ENCODE measurements at places on chromosomes 3 and 15.

- DNase-seq, result no peak
Observed at GRCh38 chr15:29089731-29090616, 179.6 kb downstream of the NSMCE3 start.

DNA sequence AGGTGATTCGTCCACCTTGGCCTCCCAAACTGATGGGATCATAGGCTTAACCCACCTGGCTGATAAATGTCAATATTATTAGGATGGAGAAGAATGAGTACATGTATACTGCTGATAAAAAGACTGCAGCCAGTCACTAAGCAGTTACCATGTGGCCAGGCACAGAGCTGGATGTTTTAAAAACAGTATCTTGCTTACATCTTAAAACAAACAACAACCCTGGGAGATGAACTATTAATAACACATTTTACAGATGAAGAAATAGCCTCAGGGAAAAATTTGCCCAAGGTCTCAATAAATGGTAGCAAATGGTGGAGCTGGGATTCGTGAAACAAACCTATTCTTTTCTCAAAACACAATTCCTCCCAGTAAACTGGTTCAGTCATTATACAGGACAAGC, 18.1 kb downstream of the IL17RD start:
- no peak for DNase-seq

DNA sequence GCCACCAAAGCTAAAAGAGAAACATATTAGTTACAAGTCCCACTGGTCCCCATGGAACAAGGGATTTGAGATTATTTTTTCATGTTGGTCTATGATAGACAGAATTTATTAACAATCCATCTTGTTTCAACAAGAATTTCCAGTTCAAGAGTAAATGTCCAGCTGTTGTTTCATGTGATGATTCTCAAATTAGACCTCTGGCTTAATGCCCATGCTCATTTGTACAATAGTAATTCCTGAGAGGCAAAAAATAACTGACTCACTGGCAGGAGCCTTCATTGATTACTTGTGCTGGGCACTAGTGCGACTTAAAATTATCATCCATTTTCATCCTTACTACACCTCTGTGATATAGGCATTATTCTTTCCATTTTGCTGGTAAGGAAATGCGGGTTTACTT, 171.3 kb downstream of the ITPR1 start:
- no peak for DNase-seq

DNA sequence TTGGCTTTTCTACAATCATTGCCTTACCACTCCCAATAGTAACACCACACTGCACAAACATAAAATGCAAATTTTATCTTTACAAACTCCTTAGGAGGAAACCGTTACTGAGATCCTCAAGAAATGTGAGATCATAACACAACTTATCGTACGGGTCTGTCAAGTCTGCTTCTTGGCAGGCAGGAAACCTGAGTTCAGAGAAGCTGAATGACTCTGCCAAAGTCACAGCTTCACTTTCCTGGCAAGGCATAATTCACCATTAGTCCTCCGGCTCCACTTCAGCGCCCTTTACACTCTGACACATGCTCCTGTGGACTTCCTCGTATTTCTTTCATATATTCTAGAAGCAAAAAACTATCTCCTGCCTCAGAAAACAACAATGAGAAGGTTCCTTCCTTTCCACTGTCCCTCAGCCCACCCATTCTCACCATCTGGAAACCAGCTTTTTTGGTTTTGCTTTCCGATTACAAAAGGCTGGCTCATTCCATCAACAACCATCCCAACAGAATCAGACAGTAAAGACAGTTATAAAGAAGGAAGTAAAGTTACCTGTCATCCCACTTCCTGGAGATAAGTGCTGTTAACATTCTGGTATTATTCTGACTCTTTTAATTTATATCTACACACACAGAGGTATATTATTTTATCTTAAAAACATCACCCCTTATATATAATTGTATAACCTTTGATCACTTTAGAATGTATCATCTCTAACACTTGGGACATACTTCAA, 223.4 kb downstream of the STT3B start:
- DNase-seq, result peak; percentile 4

DNA sequence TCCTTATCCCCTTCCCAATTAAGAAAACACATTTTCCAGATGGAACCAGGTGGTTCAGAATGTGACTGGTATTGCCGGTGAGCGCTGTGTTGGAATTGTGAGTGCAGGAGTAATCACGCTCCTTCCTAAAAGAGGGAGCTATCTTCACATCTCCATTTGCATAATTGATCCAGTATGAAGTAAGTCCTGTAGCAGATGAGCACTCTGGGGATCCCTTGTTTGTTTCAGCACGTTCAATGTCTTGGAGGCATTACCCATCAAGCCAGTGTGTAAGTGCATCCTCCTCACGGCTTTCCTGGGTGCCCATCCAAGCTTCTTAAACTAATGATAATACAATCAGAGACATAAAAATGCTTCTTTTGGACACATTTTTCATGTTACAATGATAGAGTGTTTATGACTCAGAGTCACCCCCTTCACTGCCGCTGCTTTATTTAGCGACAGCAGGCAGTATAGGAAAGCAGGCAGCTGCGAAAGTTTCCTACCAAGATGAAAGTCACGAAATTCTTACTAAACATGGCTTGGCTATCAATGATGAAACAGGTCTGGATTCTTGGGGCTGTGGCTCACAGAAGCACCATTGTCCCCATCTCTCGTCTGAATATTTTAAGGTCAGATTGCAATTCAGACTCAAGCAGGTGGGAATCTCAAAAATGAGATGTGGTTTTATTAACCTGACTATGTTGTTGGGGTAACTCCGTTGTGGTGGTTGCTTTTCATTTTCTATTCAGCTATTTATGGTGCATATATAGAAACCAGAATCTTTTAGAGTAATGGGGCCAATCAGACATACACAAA, 346.3 kb upstream of the MDFIC2 start:
- DNase-seq, result no peak
